ENCODE measurements at places on chromosomes 6 and 20. TPM values are rescaled to one million over a fixed set of nuclear protein-coding genes. Genes with fewer than 3 reads are reported as not detected.

The ERVFRD-1 gene
- total RNA-seq: 0.55 TPM

DNA sequence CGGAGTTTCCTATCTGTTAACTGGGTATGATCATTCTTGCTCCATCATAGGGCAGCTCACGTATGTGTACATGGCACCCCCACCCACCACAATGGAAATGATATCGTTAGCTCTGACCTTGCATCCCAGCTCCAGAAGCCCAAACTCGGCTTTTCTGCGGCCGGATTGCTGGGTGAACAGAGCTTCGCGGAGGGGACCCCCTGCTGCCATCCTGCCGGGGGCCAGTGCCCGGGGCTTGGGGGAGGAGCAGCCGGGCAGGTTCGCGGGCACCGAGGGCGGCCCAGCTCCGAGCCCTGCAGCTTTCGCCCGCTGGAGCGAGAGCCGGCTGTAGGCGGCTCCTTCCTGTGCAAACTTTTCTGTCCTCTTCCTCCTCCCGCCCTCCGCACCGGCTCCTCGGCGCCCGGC is 24.9 kb upstream of the FUCA2 start:
- H3K4me3 ChIP-seq: peak overlapping the region; percentile 65
- H3K27ac ChIP-seq: peak overlapping the region; percentile 26
- DNase-seq: peak; percentile 83
- no peaks in the 10 kb centered on the region for H3K27me3 ChIP-seq
- H3K36me3 ChIP-seq: no peaks in the 10 kb centered on the region

DNA sequence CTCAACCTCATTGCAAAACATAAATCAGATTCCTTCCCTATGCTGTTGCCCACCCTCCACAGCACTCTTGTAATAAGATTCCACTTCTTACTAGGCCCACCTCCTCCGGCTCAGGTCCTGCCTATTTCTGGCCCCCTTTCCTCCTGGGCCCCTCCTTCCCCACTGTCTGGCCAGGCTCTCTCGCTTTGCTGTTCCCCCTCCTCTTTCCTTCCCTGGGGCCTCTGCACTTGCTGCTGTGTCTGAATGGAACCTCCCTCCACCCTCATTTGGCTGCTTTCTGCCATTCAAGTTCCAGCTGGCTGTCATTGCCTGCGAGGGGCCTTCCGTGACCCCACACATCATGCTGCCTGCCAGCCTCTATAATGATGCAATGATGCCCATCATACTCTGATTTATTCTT is 38.9 kb downstream of the ARHGAP40 start:
- no peaks in the 10 kb centered on the region for H3K4me1 ChIP-seq
- no peak for DNase-seq
- H3K27ac ChIP-seq: no peak overlapping the region
- no peaks in the 10 kb centered on the region for H3K36me3 ChIP-seq

GRCh38 chr6:18412068-18412467 is 24.9 kb downstream of the RNF144B start:
- H3K4me3 ChIP-seq: no peak overlapping the region
- peak overlapping the region; percentile 2 for H3K27ac ChIP-seq
- no peak for DNase-seq
- peaks cover 7% of the 10 kb centered on the region for H3K36me3 ChIP-seq
- H3K27me3 ChIP-seq: no peaks in the 10 kb centered on the region

GRCh38 chr6:105601541-105602236 is 198.8 kb upstream of the PREP start:
- peak; percentile 62 for DNase-seq
- H3K27me3 ChIP-seq: no peaks in the 10 kb centered on the region
- H3K36me3 ChIP-seq: no peaks in the 10 kb centered on the region
- peaks cover 10% of the 10 kb centered on the region for H3K4me1 ChIP-seq
- H3K4me3 ChIP-seq: peak overlapping the region; percentile 15

- no peak for DNase-seq
- no peak overlapping the region for H3K27ac ChIP-seq
- H3K27me3 ChIP-seq: no peaks in the 10 kb centered on the region
- H3K4me3 ChIP-seq: no peak overlapping the region
- H3K4me1 ChIP-seq: no peaks in the 10 kb centered on the region
- no peaks in the 10 kb centered on the region for H3K36me3 ChIP-seq
Observed at GRCh38 chr6:40555092-40555491, 32.1 kb downstream of the LRFN2 start.

Measured in upper lobe of right lung (tissue), 1 donor.